ENCODE measurements at places on chromosomes 6 and 20.

DNA sequence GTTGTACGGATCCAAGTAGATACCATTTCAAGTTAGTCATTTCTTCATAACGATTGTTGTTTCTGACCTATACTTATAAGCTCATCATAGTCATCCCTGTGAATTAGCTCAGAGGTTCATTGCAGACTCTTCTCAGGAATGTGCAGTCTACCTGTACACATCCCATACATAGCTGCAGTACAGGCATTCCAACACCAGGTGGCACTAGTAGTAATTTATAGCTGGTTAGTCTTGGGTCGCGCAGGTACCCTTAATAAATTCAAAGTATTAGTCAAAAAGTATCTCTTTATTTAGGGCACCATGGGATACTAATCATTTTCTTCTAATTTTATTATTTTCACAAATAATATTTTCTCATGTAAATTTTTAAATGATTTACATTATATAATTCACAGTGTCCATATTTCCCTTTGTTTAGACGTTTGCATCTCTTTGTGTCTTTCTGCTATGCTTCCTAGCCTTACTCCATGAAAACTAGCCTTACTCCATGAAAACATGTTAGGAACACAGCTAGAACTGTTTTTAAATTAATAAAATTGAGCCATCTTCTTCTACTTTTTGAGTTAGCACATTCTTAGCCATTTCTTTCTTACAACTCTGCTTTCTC, 128.6 kb upstream of the FAM83B start:
- peak; percentile 68 for DNase-seq

GRCh38 chr6:81148751-81149150, 603.7 kb downstream of the TENT5A start:
- no peak for DNase-seq

GRCh38 chr20:2144850-2145249, 43.2 kb downstream of the STK35 start:
- no peak for DNase-seq

DNA sequence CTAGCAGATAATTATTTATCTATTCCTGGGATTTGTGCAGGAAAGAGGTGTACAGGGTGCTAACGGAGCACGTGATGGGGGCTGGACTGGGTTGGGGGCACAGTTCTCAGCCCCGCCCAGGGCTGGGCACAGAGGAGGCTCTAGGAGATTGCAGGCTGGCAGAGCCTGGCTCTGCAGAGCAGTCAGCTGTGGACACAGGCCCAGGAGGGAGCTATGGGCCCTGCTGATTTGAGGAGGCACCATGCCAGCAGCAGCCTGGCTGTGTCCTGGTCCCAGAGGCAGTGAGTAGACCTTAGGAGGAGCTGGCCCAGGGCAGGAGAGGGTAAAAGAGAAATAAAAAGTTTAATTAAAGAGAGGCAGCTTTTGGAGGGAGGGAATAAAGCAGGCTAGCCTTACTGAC, 19.3 kb downstream of the MAFB start:
- no peak for DNase-seq

DNA sequence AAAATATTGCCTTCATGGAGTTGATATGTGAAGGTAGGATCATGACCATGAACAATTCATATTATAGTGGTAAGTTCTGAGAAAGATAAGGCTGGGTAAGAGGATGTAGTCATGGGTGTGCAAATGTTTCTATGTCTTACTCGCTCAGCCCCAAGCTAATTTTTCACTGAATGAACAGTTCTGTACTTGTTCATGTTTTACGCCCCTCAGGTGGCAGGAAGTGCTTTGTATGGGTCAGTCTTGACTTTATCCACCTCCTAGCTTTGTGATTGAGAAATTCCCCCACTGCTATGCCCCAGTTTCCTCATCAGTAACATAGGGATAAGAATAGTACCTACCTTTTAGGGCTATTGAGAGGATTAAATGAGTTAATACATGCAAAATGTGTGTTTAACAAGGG, 148.2 kb upstream of the KCNG1 start:
- DNase-seq, result no peak

- no peak for DNase-seq
Measured at GRCh38 chr6:147950623-147950987, 392.0 kb upstream of the SASH1 start.

DNA sequence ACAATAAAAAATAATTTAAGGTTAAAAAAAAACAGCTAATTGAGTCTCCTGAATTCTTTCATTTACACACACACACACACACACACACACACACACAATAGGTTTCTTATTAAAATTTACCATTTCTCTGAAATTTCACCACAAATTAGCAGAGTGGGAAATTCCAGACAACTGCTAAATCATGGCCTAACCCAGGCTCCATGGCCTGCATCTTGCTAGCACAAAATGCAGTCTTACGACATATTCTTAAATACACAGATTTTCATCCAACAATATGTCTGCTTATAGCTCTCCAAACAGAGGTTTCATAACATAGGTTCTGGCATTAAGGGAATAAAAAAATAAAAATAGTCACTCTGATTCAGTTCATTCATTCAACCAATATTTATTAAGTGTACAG, 46.9 kb downstream of the SOD2 start:
- DNase-seq, result no peak
